AG09309 (cell line): ENCODE measurements at places on chromosomes 12 and 14.
A peak's percentile ranks its signal among the peaks of the same experiment; 100 is the strongest.

- DNase-seq, result no peak
These were observed 41.5 kb upstream of the GLIPR1 start for GRCh38 chr12:75439048-75439447.

DNA sequence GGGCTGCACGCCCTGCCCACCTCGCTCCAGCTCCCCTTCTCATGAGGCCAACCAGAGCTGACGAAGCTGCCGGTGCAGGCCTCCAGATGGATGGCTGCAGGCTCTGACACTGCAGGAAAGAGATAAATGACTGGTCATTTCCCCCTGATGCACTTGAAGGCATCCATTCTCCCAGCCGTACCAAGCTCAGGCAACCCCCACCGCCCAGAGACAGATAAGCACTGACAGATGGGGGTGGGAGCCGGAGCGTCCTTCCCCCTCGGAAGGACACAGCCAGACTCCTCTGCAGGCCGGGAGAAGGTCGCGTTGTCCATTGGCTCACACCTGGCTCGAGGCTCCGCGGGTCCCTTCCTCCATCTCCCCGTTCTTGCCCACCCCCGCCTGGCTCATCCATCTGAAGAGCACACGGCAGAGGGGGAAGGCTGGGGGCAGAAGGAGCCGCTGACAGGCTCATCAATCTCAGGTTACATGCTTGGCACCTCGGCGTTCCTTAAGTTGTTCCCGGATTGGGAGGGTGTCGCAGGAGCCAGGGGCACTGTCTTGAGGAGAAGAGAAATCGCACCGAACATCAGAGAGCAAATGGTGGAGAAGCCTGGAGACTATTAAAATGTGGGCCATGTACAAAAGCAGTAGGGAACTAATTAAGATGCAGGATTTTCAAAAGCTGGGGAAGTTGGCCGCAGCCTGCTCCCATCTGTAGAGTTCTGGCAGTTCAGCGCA lies 151.6 kb downstream of the DPF3 start:
- DNase-seq, result no peak

GRCh38 chr12:3261782-3262359 lies 184.7 kb downstream of the TSPAN9 start:
- DNase-seq, result no peak

DNA sequence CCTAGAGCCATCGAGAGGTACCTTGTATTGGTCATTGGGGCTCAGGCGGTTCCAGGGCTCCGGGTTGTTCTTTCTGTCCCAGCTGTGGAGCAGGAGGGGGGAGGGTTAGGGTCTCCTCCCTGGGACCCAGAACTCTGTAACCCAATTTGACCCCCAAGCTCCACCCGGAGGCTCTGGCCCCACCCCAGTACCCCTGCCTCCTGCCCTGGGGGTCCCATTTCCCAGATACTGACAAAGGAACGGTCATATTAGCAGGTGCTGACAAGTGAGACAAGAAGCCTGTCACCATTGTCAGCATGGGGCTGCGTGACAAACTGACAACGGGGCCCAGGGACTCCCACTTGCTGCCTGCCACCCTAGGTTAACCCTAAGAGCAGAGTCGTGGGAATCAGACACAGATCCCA lies 6.2 kb downstream of the SHMT2 start:
- no peak for DNase-seq

GRCh38 chr12:89721291-89721987 lies 12.8 kb upstream of the ATP2B1 start:
- DNase-seq, result no peak

- DNase-seq, result no peak
These were observed 147.4 kb downstream of the RASSF9 start for GRCh38 chr12:85688837-85689236.

- no peak for DNase-seq
These were observed 20.1 kb downstream of the SUSD6 start for GRCh38 chr14:69631509-69631908.

DNA sequence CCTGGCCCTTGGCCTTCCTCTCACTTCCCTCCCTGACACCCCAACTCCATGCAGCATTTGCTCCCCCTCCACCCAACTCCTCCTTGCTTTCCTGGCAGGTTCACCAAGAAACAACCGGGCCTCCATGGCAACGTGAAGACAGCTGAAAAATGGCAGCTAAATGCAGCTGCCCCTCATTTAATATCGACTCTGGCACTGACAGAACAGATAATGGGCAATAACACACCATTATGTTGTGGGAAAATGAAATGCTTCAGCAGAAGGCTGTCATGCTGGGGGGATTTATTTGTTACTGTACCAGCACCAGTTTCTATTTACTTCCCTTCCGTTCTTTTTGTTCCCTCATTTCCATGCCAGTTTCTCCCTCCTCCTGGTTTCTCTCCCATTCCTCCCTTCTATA lies 440.8 kb downstream of the NRXN3 start:
- no peak for DNase-seq

GRCh38 chr12:26283046-26283445 lies 87.7 kb downstream of the SSPN start:
- DNase-seq, result no peak

DNA sequence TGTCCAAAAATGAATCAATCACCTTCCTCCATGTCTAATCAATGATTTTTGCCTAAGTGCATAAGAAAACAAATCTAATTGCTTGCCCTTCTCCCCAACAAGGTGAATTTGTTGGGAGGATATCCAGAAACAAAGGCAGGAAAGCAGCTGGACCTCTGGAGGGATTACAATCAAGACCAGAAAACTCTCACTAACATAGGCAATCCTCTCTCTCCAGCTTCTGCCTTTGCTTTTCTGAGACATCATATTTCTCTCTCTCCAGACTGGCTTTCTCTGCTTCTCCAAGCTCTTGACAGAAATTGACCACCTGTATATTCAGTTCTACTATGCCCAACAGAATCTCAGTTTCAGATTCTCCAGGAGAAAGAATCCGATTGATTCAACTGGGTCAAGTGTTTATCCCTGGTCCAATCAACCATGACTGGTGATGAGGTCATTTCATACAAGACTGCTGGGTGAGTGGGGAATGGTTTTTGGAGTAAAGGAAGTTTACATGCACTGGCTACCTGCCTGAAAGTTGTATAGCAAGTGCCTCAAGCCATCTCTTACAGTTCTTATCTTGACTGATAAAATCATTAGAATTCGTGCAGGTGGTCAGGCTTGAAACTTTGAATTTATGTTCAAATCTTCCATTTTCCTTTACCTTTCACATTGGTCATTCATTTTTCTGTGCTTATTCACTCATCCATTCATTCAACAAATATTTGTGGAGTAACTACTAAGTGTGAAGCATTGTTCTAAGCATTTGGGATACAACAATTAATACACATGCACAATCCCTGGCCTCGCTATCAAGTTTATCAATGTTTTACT lies 22.2 kb upstream of the CFAP54 start:
- no peak for DNase-seq

- no peak for DNase-seq
These were observed 256.4 kb upstream of the PWP1 start for GRCh38 chr12:107429006-107429705.

DNA sequence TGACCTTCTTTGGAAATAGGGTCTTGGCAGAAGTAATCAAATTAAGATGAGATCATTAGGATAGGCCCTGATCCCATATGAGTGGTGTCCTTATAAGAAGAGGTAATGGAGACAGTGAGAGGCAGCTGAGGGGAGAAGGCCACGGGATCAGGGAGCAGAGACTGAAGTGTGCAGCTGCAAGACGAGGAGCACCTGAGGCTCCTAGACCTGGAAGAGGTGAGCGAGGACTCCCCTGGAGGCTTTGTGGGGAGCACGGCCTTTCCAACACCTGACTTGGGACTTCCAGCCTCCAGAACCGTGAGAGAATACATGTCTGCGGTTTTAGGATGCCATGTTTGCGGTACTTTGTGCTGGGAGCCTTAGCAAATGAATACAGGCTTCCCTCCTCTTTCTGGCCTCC lies 37.5 kb downstream of the LRTM2 start:
- no peak for DNase-seq

- peak; percentile 74 for DNase-seq
These were observed 340.3 kb upstream of the RGS6 start for GRCh38 chr14:71591929-71592328.

DNA sequence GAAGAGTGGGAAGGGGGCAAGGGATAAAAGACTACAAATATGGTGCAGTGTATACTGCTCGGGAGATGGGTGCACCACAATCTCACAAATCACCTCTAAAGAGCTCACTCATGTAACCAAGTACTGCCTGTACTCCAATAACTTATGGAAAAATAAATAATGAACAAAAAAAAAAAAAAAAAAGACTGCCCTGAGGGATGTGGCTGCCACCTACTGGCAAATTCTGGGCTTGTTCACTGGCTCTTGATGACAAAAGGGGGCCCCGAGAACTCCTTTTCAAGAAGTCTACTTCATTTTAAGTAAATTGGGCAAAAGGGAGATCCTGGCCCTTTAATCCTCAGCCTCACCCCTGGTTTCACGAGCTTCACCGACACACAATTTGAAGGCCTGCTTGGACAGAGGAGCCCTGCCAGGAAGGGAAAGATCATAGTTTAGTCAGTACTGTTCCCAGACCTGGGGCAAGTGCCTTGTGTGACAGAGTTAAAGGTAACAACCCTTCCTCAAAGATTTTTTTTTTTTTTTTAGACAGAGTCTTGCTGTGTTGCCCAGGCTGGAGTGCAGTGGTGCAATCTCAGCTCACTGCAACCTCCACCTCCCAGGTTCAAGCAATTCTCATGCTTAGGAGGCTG lies 26.1 kb upstream of the STAC3 start:
- DNase-seq, result no peak

DNA sequence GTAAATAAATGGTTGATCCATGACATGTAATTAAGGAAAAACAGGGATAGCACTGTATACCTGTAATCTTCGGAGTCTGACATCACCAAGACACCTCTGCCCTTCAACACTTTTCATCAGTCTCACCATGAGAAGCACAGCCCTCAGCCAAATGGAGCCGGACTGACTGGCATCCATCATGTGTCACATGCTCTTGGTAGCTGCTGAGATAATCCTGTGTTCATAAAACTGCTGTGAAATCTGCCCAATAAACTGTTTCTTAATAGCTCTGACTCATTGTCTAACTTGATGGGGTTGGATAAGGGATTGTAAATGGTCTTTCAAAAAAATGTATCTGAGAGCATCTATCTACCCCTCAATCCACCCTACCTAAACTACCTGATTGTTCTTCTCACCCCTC lies 33.6 kb downstream of the KCNH5 start:
- no peak for DNase-seq

DNA sequence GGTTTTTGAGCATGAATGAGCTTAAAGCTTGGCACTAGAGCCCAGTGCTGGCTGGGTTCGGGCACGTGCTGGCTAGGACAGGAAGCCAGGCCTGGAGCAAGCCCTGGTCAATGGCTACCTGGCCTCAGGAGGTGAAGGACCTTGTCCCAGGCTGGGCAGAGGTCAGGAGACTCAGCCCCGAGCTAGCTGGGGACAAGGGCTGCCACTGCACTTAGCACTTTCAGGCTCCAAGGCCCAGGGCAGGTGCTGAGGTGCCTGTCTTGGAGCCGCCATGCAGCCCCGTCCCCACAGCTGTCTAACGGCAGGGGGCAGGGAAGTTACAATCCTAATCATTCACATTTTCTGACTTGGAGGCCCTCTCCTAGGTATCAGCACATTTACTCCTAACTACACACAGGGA lies 4.3 kb upstream of the AQP6 start:
- no peak for DNase-seq

DNA sequence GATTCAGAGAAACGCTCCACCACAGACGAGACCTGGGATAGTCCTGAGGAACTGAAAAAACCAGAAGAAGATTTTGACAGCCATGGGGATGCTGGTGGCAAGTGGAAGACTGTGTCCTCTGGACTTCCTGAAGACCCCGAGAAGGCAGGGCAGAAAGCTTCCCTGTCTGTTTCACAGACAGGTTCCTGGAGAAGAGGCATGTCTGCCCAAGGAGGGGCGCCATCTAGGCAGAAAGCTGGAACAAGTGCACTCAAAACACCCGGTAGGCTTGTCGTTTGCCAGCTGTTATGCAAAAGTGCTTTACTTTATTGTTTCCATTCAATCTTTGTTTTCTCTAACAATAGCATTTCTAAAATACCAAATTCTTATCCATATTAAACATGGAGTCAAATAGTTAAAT lies 287.3 kb downstream of the NAV3 start:
- DNase-seq, result no peak

DNA sequence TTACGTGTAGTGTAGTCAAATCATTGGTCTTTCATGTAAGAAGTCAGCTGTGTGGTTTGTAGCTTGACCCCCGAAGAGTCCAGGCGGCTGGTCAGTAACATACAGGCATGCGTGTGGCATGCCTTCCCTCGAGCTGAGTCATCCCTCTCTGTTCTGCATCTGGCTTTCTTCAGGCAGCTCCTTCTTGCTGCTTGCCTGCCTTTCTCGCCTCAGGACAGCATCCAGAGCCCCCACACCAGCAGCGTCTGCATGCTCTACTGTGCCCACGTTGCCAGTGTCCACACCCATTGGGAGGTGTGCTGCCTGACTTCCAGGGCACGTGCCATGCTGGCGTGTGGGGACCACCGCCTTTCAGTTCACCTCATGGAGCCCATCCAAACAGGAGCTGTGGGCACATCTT lies 96.8 kb downstream of the EP400 start:
- peak; percentile 82 for DNase-seq

DNA sequence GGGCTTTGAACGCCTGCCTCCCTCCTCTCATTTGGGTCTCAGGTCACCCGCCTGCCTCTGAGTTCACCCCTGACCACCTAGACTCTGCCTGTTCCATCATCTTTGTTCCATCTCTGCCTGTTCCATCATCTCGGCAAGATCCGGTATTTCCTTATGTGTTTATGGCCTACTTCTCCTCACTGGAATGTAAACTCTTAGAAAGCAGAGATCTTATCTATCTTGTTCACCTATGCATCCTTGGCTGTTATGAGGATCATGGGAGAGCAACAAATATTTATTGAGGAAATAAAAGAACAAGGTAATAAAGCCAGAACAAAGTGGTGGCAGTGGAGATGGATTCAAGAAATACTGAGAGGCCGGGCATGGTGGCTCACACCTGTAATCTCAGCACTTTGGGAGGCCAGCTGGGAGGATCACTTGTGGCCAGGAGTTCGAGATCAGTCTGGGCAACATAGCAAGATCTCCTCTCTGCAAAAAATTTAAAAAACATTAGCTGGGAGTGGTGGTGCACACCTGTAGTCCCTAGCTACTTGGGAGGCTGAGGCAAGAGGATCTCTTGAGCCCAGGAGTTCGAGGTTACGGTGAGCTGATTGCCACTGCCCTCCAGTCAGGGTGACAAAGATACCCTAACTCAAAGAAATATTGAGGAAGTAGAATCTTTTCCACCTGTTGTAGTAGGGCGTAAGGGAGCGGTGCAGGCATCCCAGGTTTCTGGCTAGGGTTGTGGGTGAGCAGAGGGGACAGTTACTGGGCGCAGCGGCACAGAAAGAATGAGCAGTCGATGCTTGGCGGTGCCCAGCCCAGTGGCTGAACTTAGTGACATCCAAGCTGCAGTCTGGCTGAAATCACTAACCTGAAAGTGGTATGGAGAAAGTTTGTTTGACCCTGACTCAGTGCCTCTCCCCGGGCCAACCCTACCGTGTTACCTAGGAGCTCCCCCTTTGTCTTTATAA lies 1.7 kb upstream of the KLC1 start:
- DNase-seq, result no peak

DNA sequence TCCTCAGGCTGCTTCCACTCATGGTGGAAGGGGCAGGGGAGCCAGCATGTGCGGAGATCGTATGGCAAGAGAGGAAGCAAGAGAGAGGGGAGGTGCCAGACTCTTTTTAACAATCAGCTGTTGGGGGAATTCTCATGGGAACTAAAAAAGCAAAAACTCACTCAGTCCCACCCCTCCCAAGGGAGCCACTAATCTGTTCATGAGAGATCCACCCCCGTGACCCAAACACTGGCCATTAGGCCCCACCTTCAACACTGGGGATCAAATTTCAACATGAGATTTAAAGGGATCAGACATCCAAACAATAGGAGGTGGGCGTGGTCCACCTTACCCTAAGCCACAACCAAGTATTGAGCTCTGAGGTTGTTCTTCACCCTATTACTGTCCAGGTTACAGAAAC lies 375.1 kb downstream of the GRIN2B start:
- DNase-seq, result no peak
